Upper lobe of left lung (tissue), 6 donors: ENCODE measurements at places on chromosomes 12 and 14. TPM values are rescaled to one million over a fixed set of nuclear protein-coding genes. Genes with fewer than 3 reads are reported as not detected.

- no peaks in the 10 kb centered on the region for H3K36me3 ChIP-seq
- no peak overlapping the region for H3K4me3 ChIP-seq
- DNase-seq: no peak
- H3K27me3 ChIP-seq: no peaks in the 10 kb centered on the region
Observed at GRCh38 chr12:52271158-52271557, 3.3 kb upstream of the KRT86 start.

The RTRAF gene
- total RNA-seq: 44.5 TPM

DNA sequence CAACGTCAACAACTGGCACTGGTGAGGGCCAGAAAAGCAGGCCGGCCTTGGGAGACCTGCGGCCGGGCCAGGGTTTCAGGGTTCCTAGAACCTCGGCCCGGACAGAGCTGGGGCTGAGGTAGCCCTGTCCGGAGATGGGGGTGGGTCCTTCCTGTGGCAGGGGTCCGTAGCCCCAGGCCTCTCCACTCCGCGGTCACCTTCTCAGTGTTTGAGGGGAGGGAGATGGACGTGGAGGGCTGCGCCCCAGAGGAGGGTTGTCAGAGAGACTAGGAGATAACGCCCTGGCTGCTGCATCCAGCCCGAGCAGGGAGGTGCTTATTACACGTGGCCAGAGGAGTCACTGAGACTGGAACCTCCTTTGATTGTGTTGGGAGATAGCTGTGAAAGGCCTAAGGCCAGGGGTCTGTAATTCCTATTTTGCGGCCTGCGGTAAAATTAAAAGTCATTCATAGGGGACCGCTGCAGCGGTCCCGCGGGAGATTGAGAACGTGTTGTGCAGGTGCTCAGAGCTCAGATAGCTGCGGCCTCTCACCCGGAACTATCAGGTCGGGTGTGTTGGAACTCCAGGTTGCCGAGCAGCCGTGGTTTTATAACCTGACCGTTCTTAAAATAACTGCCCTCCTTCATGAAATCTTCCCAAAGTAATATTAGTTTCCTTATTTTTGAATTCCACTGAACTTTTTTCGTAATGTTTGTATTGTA, 507 bp downstream of the AHSA1 start:
- H3K36me3 ChIP-seq: peaks cover 44% of the 10 kb centered on the region
- peak overlapping the region; percentile 75 for H3K4me3 ChIP-seq
- H3K27me3 ChIP-seq: no peaks in the 10 kb centered on the region
- H3K4me1 ChIP-seq: peaks cover 17% of the 10 kb centered on the region

The PTHLH gene
- total RNA-seq: 2.0 TPM

The GYS2 gene
- total RNA-seq: not detected

The CLEC2D gene
- 9.6 TPM for total RNA-seq

GRCh38 chr14:75223664-75224154, 47.3 kb upstream of the TMED10 start:
- H3K27ac ChIP-seq: no peak overlapping the region
- peak; percentile 72 for DNase-seq
- H3K4me3 ChIP-seq: no peak overlapping the region

- H3K4me1 ChIP-seq: no peaks in the 10 kb centered on the region
- H3K4me3 ChIP-seq: no peak overlapping the region
- no peaks in the 10 kb centered on the region for H3K27me3 ChIP-seq
- no peak overlapping the region for H3K27ac ChIP-seq
Observed at GRCh38 chr12:131511391-131511802, 199.5 kb upstream of the SFSWAP start.

GRCh38 chr12:45674181-45674977, 55.1 kb upstream of the ARID2 start:
- DNase-seq: no peak
- no peak overlapping the region for H3K27ac ChIP-seq
- no peak overlapping the region for H3K4me3 ChIP-seq

DNA sequence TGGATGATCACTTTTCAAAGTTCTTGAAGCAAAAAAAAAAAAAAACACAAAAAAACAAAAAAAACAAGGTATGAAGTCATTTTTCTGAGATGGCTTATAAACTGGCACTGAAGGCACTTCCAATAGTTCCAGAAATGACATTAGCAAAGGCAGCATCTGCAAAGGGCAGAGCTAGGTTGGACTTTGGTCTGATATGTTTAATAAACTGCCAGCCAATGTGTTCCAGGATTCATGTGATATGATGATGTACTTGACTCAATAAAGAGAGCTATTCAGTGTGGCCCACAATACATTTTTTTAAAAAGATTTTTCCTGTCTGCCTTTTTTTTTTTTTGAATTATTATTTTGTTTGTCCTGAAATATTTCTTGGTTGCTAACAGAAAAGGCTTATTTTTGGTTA, 79.6 kb downstream of the VRK1 start:
- H3K27me3 ChIP-seq: no peaks in the 10 kb centered on the region
- no peaks in the 10 kb centered on the region for H3K36me3 ChIP-seq
- H3K4me3 ChIP-seq: no peak overlapping the region
- H3K27ac ChIP-seq: no peak overlapping the region
- no peak for DNase-seq

The SIRT4 gene
- 1.9 TPM for total RNA-seq

The TTC7B gene
- 87.3 TPM for total RNA-seq

The ITGB7 gene
- 3.9 TPM for total RNA-seq

GRCh38 chr12:54443446-54443845, 24.4 kb upstream of the ITGA5 start:
- H3K36me3 ChIP-seq: no peaks in the 10 kb centered on the region
- H3K27ac ChIP-seq: no peak overlapping the region
- DNase-seq: no peak
- H3K27me3 ChIP-seq: no peaks in the 10 kb centered on the region
- H3K4me3 ChIP-seq: no peak overlapping the region

DNA sequence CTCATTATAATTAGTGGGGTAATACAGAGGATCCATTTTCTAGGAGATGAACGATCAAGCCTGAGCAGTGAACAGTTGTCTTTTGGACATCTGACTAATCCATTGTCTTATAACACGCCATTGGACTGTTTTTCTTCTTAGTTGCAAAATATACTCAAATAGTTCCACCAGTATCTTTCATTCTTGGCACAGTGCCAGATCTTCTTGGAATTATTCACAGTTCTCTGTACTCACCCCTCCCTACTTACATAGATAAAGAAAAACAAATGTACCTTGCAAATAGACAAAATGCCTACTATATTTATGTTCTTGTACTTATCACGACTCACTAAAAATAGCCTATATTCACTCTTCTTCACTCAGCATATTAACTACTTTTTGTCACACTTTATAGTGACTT, 3.8 kb downstream of the CBLN3 start:
- peaks cover 22% of the 10 kb centered on the region for H3K4me1 ChIP-seq
- no peaks in the 10 kb centered on the region for H3K36me3 ChIP-seq

DNA sequence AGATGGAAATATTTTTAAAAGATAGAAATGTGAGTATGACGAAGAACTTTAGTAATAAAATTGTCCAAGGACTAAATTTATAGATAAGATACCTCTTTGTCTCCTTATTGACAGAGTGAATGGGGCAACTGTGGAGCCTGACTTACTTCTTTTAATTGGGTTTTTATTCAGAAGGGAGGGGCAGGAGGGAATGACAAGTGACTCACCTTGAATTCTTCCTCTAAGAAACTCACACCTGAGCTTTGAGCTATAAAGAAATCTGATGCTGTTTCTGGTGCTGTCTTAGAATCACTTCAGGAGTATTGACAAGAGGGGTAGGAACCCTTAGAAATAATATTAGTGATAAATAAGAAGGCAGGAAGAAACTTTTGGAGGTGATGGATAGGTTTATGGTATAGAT, 951 bp downstream of the NR1H4 start:
- no peaks in the 10 kb centered on the region for H3K4me1 ChIP-seq
- no peak overlapping the region for H3K4me3 ChIP-seq
- H3K36me3 ChIP-seq: no peaks in the 10 kb centered on the region

The TAS2R20 gene
- 1.7 TPM for total RNA-seq

DNA sequence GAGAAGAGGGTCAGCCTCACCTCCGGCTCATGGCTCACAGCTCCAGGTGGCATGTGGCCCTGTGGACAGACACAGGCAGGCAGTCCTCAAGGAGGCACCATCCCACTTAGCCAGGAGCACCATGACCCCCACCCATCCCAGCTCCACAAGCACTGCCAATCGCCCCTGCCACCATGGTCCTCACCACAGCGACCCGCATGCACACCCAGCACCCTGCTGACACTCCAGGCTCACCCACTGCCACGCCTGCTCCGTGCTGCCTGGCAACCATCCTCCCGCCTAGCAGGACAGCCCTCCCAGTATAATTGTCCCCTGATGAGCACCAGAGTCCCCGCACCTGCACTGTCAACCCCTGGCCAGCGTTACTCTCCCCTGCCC, 50.9 kb downstream of the TRPV4 start:
- no peak overlapping the region for H3K27ac ChIP-seq
- H3K27me3 ChIP-seq: no peaks in the 10 kb centered on the region
- no peak overlapping the region for H3K4me3 ChIP-seq
- DNase-seq: no peak
- H3K4me1 ChIP-seq: no peaks in the 10 kb centered on the region
- no peaks in the 10 kb centered on the region for H3K36me3 ChIP-seq

The SMCO3 gene
- total RNA-seq: 1.1 TPM

DNA sequence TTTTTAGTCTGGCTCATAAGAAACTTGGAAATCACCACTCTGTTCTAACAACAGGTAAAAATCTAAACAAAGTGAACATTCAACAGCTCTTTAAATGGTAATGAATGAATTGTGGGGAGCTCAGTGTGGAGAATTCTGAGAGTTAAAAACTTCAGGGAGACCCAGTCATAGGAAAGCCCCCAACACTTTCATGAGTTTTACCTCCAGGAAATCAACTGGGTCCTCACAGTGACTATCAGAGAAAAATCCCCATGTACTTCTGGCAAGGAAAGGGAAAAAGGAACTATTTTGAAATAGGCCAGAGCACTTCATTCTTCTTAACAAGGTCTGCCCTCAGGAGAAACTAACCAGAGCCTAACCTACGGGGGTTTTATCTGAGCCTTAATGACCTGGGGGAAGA, 134.7 kb downstream of the CMAS start:
- no peak overlapping the region for H3K27ac ChIP-seq
- no peaks in the 10 kb centered on the region for H3K27me3 ChIP-seq
- H3K36me3 ChIP-seq: no peaks in the 10 kb centered on the region

The PRICKLE1 gene
- 17.1 TPM for total RNA-seq

- no peaks in the 10 kb centered on the region for H3K27me3 ChIP-seq
- DNase-seq: no peak
- H3K27ac ChIP-seq: no peak overlapping the region
- H3K36me3 ChIP-seq: no peaks in the 10 kb centered on the region
Observed at GRCh38 chr12:18402872-18403611, 141.7 kb downstream of the PIK3C2G start.

The IL22 gene
- total RNA-seq: not detected

GRCh38 chr12:31931796-31932715, 27.2 kb upstream of the RESF1 start:
- H3K27me3 ChIP-seq: no peaks in the 10 kb centered on the region
- no peak for DNase-seq
- no peak overlapping the region for H3K27ac ChIP-seq

DNA sequence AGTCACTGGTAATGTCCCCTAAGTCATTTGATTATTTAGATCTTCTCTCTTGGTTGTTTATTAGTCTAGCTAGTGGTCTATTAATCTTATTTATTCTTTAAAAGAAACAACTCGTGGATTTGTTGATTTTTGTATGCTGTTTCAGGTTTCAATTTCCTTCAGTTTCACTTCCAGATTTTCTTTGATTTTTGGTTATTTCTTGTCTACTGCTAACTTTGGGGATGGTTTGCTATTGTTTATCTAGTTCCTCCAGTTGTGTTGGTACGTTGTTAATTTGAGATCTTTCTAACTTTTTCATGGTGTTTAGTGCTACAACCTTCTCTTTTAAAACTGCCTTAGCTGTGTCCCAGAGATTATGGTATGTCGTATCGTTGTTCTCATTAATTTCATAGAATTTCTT, 18.5 kb upstream of the CD69 start:
- no peak for DNase-seq
- H3K36me3 ChIP-seq: no peaks in the 10 kb centered on the region
- no peak overlapping the region for H3K27ac ChIP-seq
- no peaks in the 10 kb centered on the region for H3K4me1 ChIP-seq

The LRP1-AS gene
- not detected for total RNA-seq

DNA sequence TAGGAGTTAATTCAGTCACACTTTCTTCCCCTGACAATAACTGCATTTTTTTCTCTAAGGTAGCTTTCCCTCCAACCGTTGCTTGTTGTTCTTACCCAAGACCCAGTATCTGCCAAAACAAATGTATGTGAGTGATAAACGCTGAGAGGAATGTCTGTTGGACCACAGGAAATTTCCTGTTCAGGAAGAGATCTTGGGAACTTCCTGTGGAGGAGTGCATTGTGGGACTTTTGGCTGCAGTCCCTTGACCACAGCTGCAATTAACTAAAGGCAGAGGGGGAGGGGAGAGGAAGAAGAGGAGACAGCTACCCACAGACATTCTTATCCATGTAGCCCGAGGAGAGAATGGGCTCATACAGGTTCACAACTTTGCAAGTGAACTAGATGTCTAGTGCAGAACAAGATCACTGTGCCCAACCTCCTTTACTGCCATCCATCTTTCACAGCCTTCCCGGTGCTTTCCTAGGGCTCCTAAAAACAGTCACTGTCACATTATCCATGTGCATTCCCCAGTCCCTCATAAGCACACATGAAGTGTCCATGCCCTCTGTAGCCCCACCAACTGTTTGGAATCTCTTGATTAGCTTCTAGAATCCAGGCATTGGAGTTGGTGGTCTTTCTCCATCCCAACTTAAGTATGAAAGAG, 149.5 kb downstream of the ETV6 start:
- H3K4me3 ChIP-seq: no peak overlapping the region
- no peak for DNase-seq
- peak overlapping the region; percentile 36 for H3K27ac ChIP-seq
- no peaks in the 10 kb centered on the region for H3K27me3 ChIP-seq
